ENCODE measurements at places on chromosomes 2 and 18. TPM values are rescaled to one million over a fixed set of nuclear protein-coding genes. Genes with fewer than 3 reads are reported as not detected.

DNA sequence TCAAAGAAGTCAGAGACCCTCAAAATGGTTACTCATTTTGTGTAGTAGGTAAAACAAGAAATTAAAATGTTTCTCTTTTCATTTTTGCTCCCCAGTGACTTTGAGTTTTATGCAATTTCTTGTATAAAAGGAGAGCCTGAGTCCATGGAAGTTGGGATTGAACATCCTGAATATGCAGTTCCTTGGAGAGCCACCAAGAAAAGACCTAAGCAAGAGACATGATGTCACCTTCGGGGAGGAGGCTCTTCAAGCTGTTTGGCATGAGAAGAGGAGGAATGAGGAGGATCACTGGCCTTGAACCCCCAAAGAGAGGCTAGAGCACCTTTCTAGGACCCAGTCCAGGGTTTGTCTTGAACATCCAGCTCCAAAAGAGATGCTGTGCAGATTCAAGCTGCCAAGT is 83.5 kb upstream of the STPG4 start:
- H3K4me1 ChIP-seq, result peaks cover 4% of the 10 kb centered on the region
- no peak overlapping the region for H3K4me3 ChIP-seq
- H3K27me3 ChIP-seq, result no peaks in the 10 kb centered on the region

DNA sequence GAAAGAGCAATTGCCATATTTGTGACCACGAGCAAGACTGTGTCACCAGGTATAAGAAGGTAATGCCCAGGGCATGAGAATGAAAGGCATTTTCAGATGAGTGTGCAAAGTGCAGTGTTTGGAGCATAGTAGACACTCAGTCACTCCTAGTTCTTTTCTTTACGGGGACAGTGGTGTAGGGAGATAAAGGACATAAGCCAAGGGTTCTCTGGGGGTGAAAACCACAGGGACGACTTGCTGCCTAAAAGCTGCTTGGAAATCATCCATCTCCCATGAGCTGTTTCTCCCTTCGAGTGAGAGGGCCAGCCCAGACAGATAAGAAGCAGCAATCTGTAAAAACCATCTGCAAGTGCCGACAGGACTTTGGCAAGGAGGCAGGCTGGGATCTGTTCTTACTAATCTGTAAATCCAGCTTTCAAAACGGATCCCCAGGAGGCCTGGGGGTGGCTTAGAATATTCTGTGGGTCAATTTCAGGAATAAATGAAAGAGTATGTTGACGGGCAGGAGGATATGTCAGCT is 221.6 kb downstream of the LPIN1 start:
- peaks cover 16% of the 10 kb centered on the region for H3K4me1 ChIP-seq
- no peak overlapping the region for H3K4me3 ChIP-seq
- H3K27ac ChIP-seq, result no peak overlapping the region
- no peak for DNase-seq
- H3K27me3 ChIP-seq, result no peaks in the 10 kb centered on the region

AMER3 gene
- not detected for total RNA-seq

DNA sequence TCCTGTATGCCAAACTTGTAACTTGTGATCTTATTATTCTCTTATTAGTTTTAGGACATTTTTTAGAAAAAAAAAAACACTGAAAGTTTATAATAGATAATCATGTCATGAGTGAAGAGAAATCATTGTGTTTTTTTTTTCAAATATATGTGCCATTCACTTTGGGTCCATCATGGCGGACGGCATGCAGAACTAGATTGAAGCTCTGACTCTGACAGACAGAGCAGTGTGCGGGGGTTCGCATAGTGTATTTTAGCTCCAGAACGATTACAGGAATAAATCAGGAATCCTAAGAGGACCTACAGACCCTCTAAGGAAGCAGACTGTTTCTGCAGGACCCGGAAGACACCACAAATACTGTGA is 484.4 kb upstream of the REG3G start:
- no peaks in the 10 kb centered on the region for H3K4me1 ChIP-seq
- no peak overlapping the region for H3K4me3 ChIP-seq
- H3K36me3 ChIP-seq, result no peaks in the 10 kb centered on the region
- no peak for DNase-seq

GRCh38 chr18:13726972-13727331 is 479 bp downstream of the RNMT start:
- H3K27ac ChIP-seq, result peak overlapping the region; percentile 95
- H3K36me3 ChIP-seq, result no peaks in the 10 kb centered on the region
- H3K27me3 ChIP-seq, result no peaks in the 10 kb centered on the region

ALLC gene
- not detected for total RNA-seq

DNA sequence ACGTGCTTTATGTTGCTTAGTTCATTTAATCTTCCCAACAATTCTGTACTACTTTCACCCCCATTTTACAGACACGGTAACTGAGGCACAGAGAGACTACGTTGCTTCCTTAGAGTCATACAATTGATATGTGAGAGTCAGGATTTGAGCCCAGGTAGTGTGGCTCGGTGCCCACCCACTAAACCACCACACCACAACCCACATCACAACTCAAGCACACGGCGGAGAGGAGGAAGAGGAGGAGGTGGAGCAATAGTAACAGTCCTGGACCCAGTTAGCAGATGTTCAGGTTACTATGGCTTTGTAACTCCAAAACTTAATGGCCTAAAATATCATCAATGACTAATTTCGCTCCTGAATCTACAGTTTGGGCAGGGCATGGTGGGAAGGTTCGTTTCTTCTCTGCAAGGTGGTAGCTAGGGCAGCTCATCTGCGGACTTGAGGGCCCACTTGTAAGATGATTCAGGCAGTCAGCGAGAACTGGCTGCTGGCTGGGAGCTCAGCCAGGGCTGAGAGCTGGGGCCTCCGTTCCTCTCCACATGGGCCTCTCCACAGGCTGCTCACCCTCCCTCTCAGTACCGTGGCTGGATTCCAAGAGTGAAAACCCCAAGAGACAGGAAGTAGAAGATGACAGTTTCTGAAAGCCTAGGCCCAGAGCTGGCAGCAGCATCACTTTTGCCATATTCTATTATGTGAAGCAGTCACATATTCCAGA is 167.1 kb downstream of the ZFP36L2 start:
- DNase-seq, result no peak
- H3K36me3 ChIP-seq, result no peaks in the 10 kb centered on the region
- no peaks in the 10 kb centered on the region for H3K27me3 ChIP-seq
- peak overlapping the region; percentile 42 for H3K27ac ChIP-seq
- no peak overlapping the region for H3K4me3 ChIP-seq

- no peaks in the 10 kb centered on the region for H3K36me3 ChIP-seq
- no peak overlapping the region for H3K4me3 ChIP-seq
- DNase-seq, result no peak
- H3K27ac ChIP-seq, result no peak overlapping the region
These were observed 316.3 kb downstream of the CLIP4 start for GRCh38 chr2:29431485-29431884.

GRCh38 chr2:56376699-56377665 is 193.2 kb downstream of the CCDC85A start:
- H3K4me1 ChIP-seq, result no peaks in the 10 kb centered on the region
- H3K4me3 ChIP-seq, result no peak overlapping the region
- H3K27me3 ChIP-seq, result no peaks in the 10 kb centered on the region
- DNase-seq, result no peak
- no peaks in the 10 kb centered on the region for H3K36me3 ChIP-seq
- no peak overlapping the region for H3K27ac ChIP-seq

All from esophagus squamous epithelium (tissue), 5 donors.